Stimulated activated CD8-positive, alpha-beta memory T cell treated with anti-CD3 and anti-CD28 coated beads, Interleukin-4, amount 100 ng/mL, for 1 hour (primary cell): ENCODE measurements at places on chromosomes 2 and 18.
A peak's percentile ranks its signal among the peaks of the same experiment; 100 is the strongest.

GRCh38 chr2:127860130-127860529 lies 2.2 kb upstream of the POLR2D start:
- DNase-seq, result no peak

DNA sequence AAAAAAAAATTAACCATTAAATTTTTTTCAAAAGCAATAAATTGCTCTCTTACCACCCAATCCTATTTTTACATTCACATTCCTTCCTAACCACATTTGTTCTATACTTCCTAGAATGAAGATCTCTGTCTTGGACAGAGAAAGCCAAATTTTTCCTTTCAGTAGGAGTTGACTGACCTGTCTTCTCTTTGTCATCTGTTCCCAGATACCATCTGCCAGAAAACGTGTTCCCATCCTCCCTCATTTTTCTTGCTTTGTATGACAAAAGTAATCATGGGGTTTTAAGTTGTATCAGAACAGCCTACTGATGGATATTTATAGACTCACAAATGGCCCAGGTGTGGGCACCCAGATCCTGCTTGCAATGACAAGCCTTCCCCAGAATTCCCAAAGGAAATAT lies 182.1 kb downstream of the CYP26B1 start:
- DNase-seq, result no peak

- no peak for DNase-seq
These were observed 3.2 kb downstream of the ELMOD3 start for GRCh38 chr2:85357736-85358135.

- DNase-seq, result no peak
These were observed 145.2 kb upstream of the SYT4 start for GRCh38 chr18:43422518-43422917.

- DNase-seq, result no peak
These were observed 12.3 kb downstream of the CEP192 start for GRCh38 chr18:13003466-13003896.

DNA sequence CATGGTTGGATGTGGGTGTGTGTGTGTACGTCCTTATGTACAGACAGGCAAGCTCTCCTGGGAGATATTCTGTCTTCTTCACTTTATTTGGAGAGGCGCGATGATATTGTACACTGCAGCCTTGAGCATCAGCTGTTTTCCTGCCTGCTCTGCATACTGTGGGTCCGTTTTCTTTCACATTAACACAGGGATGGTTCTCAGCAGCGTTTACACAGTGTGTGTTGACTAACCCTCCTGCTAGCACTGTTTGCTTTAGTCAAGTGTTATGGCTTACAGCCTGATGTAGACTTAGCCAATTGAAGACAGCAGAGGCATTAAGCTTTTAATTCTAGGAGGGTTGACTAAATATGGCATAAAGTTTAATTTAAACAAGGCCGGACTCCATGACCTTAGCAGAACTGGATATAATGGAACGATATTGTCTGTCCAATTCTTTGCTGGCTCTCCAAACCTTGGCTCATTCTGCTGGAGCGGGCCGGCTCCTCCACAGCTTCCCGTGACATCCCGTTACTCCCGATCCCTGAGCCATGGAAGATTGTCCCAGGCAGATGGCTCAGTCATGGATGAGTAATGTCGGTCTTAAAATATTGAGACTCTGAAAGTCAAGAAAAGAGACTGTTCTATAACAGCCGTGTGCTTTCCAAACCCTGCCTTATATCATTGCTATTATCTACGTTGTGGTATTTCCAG lies 134.7 kb downstream of the TPGS2 start:
- DNase-seq, result no peak

DNA sequence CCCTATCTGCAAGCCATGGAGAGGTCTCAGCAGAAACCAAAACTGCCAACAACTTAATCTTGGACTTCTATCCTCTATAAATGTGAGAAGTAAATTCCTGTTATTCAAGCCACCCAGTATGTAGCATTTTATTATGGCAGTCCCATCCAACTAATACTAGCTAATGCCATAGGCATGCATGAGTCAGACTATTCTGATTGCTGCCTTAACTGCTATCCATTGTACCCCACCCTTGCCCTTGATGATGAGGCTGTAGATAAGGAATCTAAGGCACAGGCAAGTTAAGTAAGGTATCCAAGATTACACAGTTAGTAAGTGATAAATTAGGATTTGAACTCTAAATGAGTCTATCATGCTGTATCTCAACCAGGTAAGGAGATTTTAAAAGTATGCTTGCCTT lies 223.0 kb downstream of the UBE2E3 start:
- DNase-seq, result no peak

GRCh38 chr18:39751921-39752320 lies 2186.3 kb upstream of the CELF4 start:
- no peak for DNase-seq

GRCh38 chr2:231687133-231687852 lies 21.0 kb upstream of the PTMA start:
- peak; percentile 40 for DNase-seq

- no peak for DNase-seq
These were observed 96.4 kb downstream of the TGOLN2 start for GRCh38 chr2:85231468-85231805.

- DNase-seq, result no peak
These were observed 31.9 kb downstream of the ABHD3 start for GRCh38 chr18:21672521-21673267.

- DNase-seq, result no peak
These were observed 5.8 kb upstream of the PEX13 start for GRCh38 chr2:61011678-61012077.

DNA sequence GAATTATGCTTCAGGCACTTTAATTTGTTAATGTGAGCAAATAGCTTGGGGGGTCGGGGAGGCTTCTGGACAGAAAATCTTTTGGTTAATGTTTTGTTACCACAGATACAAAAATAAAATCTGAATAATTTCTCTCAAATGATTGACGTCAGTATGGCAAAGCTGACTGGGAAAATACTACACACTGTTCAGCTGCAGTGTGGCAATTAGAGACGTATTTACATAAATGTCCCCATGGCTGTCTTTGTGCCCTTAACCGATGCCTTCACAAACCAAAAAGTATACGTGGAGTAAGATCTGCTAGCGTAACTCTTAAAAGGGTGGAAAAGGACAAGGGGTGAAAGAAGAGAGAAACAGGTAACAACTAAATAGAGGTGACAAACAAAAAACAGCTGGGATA lies 83.4 kb downstream of the ACTR2 start:
- DNase-seq, result no peak

- DNase-seq, result no peak
These were observed 93.2 kb downstream of the SOCS6 start for GRCh38 chr18:70382017-70382416.

GRCh38 chr2:239464166-239465016 lies 63.6 kb upstream of the HDAC4 start:
- DNase-seq, result no peak

DNA sequence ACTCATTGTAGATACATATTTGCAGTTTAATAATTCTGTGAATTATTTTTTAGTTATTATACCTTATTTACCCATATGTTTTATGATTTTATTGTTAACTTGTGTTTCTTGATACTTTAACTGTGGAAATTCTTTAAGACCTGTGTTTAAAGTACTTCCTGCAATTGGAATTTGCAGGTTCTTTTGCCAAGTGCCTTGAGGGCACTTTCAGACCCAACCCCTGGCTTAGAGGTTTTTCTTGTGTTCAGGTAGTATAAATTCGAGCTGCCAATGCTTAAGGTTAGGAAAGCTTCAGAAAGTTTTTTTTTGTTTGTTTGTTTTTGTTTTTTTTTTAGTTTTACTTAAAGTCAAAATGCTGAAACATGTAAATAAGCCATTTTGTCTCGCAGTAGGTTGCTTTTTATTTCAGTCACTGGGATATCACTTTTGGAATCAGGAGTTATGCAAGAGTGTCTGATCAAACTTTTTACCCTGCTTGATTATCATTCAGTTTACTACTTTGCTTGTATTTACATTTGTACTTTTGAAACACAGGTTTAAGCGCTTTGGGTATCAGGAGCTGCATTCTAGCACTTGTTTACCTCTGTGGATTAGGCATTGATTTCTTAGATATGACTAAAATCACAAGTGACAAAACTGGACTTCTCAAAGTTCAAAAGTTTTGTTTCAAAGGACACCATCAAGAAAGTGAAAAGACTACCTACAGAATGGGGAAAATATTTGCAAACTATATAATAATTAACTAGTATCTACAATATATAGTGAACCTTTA lies 31.8 kb downstream of the TDRD15 start:
- no peak for DNase-seq

DNA sequence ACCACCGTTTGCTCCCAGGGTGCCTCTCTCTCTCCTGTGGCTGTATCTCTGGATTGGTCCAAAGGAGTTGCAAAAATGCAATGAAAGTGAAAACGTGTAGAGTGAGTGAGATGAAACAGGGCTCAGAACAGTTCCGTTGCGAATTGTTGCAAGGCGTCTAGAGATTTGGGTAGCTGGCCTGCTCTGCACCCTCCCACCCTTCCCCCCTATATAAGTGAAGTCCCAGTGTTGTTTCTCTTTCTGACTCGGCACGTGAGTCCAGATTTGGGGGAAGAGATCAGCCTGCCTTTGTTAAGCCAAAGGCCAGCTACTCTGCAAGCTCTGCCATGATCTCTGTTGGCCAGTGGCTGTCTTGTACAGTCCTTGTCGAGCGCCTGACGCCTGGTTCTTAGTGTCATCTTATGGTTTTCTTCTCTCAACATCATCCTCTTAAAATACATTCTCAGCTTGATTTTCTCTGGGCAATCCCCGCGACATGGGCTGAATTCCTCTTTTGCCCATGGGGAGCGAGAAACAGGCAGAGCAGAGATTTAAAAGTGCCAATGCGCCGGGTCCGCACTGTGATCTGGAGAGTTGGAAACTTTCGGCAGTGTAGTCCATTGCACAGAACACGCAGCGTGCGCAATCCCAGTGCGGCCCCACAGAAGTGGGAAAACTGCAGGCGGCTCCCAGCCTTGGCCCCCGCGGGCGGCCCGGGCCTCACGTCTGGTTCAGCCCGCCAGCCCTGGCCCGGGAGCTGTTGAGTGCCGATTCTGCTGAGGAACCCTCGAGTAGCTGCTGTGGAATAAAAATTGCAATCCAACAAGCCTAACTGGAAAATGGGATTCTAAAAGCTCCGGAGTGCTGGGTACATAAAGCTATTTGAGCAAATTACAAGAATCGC lies 9.3 kb downstream of the MEIS1 start:
- no peak for DNase-seq

GRCh38 chr2:71759060-71759459 lies 305.7 kb downstream of the DYSF start:
- no peak for DNase-seq

- DNase-seq, result no peak
These were observed 108.8 kb downstream of the FMNL2 start for GRCh38 chr2:152443771-152444170.

- no peak for DNase-seq
These were observed 52.0 kb upstream of the HS6ST1 start for GRCh38 chr2:128370468-128371247.

DNA sequence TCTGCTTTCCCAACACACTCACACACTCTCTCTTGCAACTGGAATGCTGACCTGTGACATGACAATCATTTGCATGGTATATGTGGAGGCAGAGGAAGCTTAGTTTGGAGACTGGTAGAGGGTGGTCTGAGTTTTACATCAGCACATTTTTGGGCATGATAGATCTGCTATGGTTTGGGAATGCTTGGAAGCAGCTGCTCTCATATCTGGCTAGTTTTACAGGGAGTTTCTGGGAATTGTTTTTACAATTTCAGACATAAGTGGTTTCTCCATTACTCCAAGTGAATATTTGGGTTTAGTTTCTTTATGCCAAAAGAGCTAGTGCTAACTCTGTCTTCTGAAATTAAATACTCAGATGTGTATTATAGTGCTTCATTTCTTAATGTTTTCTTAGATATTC lies 977.6 kb downstream of the SUCLG1 start:
- no peak for DNase-seq

DNA sequence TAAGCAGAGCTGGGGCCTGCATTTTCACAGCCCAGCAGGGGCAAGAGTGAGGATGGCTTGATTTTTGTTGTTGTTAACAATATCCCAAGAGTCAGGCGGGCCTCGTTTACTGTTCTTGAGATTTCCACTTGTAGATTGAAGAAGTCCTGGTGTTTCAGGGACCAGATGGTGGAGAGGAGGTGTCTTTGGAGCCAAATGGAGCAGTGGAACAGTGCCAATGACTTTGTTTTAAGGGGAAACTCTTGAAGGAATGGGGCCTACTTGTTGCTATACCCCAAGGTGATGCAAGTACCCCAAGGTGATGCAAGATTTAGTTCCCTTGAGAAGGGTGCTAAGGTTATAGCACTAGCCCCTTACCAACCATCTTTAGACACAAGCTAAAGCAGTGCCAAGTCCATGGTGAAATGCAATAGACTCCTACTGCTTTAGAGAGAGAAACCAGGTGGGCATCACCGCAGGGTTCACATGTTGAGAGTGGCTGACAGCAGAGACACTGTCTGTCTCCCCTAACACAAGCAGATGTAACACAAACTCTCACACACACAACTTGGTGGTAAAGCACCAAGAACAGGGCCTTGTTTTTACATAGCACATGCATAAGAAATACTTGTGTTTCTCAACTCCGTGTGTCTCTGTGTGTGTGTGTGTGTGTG lies 44.0 kb downstream of the HK2 start:
- no peak for DNase-seq

- DNase-seq, result no peak
These were observed 153.5 kb downstream of the ARHGAP15 start for GRCh38 chr2:143282684-143283083.

DNA sequence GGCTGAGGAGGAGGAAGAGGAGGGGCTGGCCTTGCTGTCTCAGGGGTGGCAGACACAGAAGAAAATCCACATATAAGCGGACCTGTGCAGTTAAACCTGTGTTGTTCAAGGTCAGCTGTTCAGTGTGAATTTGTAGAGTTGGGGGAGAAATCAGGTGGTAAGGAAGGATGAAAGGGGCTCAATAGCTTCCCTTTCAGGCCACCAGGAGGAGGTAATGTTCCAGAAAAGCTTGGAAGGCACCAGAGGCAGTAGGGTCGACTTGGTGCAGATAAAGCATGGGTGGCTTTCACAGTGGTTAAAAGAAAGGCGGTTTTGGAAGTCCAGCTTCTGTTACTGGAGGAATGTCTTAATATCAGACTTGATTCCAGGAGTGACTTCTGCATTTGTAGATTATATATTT lies 167.4 kb downstream of the THSD7B start:
- no peak for DNase-seq

DNA sequence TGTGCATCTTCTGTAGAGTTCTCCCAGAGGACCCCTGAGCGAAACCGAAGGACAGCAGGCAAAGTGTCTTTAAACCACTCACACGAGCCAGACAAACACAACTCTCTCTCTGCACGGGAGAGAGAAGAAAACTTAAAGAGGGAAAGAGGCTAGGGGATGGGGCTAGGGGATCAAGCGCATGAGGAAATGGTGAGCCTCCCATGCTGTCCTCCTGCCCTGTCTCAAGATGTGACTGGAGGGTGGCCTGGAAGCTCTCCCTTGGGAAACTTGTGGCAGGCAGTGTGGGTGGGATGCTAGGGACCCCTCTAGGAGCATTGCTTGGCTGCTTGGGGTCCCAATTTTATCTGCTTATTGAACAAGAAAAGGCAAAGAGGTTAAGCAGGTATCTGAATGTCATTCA lies 44.5 kb downstream of the CYP26B1 start:
- DNase-seq, result no peak
